NCI-H1105 treated with DMSO at 0.1 percent for 48 hours (cell line): ENCODE measurements at places on chromosomes 6 and 20.

DNA sequence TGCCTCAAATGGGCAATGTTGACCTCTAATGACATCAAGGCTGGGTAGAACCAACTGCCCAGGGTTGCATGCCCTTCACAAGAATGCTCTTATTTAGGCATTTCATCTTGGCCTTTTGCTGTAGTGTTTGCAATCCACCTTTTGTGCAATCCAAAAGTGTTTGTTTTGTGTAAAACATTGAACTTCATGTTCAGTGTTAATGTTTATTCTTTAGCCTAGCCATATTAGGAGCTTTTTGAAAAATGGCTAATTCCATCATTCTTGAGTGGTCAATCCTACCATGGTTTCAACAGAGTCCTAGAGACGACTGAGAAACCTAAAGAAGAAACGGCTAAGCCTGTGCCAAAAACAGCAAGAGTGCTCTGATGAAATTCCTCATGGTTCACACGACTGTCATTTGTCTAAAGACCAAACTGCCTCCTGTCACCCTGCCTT, 279.6 kb upstream of the PRDM1 start:
- no peak for DNase-seq

GRCh38 chr20:4633379-4633778, 88.3 kb upstream of the PRND start:
- DNase-seq: no peak

GRCh38 chr20:39089029-39089428, 126.9 kb downstream of the DHX35 start:
- DNase-seq: no peak

- no peak for DNase-seq
Observed at GRCh38 chr6:113141901-113142300, 715.2 kb upstream of the MARCKS start.

DNA sequence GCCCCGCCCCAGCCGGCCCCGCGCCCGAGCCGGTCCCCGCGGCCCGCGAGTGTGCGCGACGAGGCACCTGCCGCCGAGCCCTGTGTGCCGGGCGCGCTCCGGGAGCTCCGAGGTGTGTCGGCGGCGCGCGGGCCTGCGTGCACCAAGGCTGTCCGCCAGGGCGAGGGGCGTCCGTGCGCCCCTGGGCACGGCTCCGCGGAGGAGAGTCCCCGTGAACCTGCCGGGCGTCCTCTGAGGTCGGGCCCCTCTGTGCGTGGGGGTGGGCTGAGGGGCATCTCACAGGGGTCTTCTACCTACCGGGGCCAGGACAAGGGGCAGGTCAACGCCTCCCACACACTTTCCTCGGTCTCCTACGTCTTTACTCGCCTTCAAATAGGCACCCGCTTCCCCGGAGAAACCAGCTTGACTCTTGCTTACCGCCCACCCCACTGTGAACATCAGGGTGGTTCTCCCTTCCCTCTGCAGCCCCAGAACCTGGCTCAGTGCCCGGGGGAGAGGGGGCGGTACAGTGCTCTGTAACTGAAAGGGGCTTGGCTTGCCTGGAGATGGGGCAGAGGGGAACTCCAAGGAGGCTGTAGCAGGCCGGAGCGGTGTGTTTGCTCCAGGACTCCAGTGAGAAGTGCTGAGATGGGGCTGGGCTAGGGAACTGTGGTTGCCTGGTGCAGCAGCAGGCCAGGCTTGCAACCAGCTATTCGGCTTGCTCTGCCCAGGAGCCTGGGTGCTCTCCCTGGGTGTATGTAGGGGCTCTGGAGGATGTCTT, at the start of gene SAMD10:
SAMD10 (minus strand) TSS at position 86 of the 760 bp plus-strand sequence. CDS start 175 bp downstream, outside the sequence.
- DNase-seq: peak; percentile 50

GRCh38 chr20:5748246-5748645, 2.0 kb upstream of the SHLD1 start:
- DNase-seq: no peak

GRCh38 chr6:28211840-28212509, 13.1 kb upstream of the ZSCAN9 start:
- peak; percentile 17 for DNase-seq
